Uterus (tissue), 4 donors: ENCODE measurements at places on chromosomes 3 and 15.

- no peak for DNase-seq
Observed at GRCh38 chr15:65028338-65028737, 1.1 kb downstream of the MTFMT start.

- DNase-seq: no peak
Observed at GRCh38 chr15:88630798-88631463, 7.9 kb upstream of the ISG20 start.

- no peak for DNase-seq
Observed at GRCh38 chr3:123947482-123947881, 13.5 kb downstream of the CCDC14 start.

DNA sequence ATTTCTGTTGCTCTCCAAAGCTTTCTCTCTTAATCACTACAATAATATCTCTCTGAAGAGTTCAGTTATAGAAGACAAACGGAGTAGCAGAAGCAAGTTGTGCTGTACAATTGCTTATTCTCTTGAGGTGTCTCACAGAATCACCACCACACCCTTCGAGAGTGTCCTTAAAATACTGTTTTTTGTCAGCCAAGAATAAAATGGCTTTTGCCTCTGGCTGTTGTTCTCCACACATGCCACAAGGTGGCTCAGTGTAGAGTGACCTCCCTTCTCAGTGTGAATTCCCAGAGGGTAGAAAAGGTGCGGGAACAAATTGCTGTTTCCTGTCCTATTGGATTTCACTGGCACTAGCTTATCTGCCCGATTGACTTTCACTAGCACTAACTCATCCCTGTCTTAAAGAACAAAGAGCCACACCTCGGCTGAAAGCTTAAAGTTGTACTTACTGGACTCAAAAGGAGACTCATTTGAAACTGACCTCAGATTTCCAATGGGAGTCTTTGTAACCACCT lies 134.2 kb upstream of the SATB1 start:
- no peak for DNase-seq

GRCh38 chr15:49898575-49899283 lies 220.3 kb downstream of the ATP8B4 start:
- DNase-seq: no peak

GRCh38 chr3:113158171-113158570 lies 53.2 kb upstream of the BOC start:
- DNase-seq: no peak

- DNase-seq: no peak
Observed at GRCh38 chr3:138256022-138256421, 68.9 kb downstream of the ARMC8 start.

- DNase-seq: no peak
Observed at GRCh38 chr3:197482001-197482400, 73.8 kb downstream of the BDH1 start.

DNA sequence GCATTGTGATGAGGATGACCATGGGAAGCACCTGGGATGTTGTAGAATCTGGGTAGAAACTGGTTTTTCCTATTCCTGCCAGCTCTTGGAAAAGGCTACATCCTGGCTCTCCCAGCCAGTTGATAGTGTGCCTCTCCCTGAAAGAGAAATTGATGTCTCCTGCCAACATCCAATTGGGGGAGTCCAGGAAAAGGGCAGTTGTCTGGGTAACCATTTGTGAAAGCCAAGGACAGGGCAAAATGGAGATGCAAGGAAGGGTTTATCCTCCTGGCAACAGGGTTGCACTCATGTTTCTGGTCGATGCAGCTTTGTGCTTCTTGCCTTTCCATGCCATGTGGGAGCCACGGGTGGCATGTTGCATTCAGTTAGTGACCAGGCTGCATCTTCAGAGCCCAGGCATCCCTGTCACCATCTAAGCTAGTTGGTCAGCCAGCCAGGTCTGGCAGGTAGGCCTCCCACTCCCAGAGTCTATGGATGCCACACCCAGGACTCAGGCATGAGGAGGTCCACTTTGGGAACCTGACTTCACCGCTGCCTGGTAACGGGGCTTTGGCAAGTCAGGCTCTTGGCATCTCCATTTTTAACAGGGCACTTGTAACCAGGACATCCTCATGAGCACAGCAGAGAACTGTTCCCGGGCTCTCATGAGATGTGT lies 153.5 kb downstream of the DNAJB8 start:
- DNase-seq: no peak

DNA sequence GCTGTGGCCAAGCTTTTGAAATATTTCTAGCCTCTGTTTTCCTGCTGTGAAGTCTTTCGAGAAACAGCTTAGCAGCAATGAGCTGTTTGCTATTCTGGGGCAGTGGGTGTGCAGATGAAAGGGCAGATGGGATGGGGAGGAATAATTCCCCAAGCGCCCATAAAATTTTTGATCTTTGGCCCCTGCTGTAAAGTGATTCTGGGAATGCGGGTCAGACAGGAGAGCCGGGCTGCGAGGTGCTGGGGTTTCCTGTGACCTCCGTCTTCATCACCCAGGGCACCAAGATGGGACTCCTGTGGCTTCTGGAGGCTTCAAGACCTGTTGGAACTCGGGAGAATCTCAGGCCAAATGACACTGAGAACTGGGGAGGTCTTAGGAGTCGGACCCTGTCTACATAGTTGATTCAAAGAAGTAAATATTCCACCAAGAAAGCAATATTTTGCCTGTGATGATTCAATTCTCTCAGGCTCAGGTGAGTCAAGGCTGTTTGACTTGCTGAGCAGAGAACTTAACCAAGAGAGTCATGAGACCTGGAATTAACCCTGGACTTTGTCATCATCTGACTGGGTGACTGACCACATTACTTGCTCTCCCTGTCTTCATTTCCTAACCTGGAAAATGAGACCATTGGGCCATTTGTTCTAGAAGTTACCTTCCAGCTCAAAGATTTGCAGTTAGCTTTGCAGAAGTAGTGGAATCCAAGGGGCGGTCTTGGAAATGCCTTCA lies 86.4 kb downstream of the POLR2M start:
- no peak for DNase-seq

DNA sequence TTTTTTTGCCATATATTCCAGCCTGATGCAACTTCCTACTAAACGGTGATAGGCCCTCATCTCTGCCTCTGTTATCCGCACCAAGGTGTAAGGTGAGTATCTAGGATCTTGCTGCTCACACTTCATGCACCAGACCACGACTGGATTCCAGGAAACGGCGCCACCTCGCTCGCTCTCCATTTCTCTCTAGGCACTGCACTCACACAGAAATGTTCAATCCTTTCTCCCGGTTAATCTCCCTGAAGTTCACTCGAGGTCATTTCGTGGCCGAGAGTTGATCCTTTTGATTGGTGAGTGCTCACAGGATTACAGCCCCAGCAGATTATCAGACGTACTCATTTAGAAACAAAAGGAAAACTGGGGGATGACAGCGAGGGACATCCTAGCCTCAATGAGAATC lies 28.1 kb downstream of the MCF2L2 start:
- no peak for DNase-seq

DNA sequence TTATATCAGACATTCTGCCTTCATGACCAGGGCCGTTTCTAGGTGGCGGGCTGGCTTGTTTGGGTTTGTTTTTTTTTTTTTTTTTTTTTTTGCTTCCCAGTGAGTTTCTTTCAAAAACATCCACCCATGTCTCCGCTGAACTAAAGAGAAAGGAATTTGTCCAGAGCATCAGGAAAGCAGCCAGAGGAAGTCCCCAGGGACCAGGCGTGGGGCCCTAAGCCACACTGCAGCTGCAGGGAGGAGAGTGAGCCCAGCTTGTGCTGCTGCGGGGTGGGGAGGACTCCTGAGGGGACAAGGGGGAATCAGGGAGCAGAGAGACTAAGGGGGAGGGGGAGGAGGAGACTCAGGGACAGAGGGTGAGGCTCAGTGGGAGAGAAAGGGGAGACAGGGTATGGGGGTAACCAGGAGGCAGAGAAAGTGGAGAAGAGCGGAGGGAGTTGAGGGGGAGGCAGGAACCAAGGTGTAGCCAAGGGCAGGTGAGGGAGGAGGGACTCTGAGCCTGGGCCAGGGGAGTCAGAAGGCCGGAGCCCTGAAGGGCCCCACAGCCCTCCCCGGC lies 49.5 kb downstream of the CYP11A1 start:
- DNase-seq: peak; percentile 87

DNA sequence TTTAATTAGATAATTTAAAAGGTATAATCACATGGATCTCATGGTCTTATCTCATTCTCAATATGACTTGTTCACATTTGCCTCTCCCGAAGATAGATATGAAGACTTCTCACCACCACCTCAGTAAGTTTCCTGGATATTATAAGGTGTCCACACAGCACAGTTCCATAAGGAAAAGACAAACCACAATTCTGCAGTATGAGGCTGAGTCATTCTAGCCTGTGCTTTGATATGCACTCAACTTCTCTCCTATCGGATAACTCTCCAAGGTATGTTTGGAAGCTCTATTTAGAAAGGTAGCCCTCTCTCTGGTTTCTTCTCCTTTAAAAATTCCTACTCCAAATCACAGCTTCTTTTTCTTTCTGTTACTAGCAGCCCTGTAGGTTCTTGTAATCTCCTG lies 612.8 kb downstream of the ZPLD1 start:
- DNase-seq: no peak

GRCh38 chr3:170258105-170258487 lies 35.9 kb downstream of the PRKCI start:
- no peak for DNase-seq

DNA sequence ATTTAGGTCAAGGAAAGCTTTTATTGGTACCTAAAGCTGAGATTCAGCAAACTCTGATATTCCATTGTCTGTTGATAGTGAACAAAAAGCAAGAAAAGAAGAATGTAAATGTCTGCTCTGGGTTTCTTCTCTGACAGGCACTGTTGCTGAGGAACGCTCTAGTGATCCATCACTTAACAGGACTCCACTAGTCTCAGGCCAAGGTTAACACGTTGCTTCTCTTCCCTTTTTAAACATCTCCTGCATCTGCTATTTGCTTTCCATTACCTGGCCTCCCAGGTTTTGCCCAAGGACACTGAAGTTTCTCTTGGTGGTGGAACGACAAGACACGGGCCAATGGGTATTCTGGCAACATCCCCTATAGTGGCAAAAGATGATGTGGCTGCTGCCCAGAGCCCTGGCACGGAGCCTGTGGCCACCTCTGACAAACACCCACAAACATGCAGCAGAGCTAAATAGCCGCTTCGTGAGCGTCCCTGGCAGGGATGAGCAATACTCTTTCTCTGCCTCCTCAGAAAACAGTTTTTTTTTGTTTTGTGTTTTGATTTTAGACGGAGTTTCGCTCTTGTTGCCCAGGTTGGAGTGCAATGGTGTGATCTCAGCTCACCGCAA lies 97.8 kb upstream of the AKAP13 start:
- DNase-seq: no peak

GRCh38 chr3:3127432-3128010 lies 781 bp downstream of the TRNT1 start:
- DNase-seq: no peak

DNA sequence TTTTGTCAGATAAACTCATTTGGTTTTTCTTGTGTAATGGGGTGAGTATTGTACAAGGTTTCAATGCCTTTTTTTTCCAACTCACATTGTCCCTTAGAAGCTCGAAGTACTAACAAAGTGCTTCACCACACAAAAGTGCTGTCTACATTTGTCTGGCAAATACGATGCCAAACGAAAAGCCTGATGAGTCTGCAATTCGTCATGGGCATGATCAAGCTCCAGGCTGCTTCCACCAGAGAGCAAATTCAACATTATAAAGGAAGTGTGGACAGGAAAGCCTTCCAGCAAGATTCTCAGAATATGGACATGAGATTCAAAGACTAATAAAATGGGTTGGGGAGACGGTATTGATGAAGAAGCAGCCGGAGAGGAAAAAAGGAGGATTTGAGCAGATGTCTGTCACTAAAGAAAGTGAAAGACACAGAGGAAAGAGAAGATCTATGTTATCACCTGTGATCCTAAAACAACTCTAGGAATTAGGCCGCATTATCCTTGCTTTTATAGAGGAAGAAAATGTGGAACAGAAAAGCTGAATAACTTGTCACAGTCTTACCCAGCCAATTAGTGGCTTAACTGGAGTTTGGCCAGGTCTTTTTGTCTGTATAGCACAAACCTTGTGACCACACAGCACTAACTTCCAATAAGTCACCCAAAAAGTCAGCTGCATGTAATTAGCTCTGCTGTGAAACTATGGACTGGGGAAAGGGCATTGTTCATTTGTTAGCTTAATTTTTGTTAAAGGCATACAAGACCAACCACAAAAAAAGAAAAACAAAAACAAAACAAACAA lies 494.8 kb downstream of the FHIT start:
- DNase-seq: no peak

- no peak for DNase-seq
Observed at GRCh38 chr3:136957751-136958288, at the start of gene IL20RB. TSS of gene IL20RB (plus strand) at chr3:136957983. CDS start at chr3:136958114, 131 bp downstream.

- DNase-seq: no peak
Observed at GRCh38 chr3:111080413-111080812, 8.8 kb downstream of the NECTIN3 start.

GRCh38 chr3:97699889-97700288 lies 64.7 kb upstream of the ARL6 start:
- no peak for DNase-seq

GRCh38 chr15:70142322-70143191 lies 44.8 kb upstream of the TLE3 start:
- peak; percentile 47 for DNase-seq

GRCh38 chr3:114698146-114699105 lies 404.6 kb downstream of the TIGIT start:
- DNase-seq: no peak

- DNase-seq: no peak
Observed at GRCh38 chr3:128081226-128081625, 29.0 kb downstream of the SEC61A1 start.

- no peak for DNase-seq
Observed at GRCh38 chr15:93466380-93466779, 377.4 kb upstream of the RGMA start.

- DNase-seq: no peak
Observed at GRCh38 chr3:107985496-107985895, 105.3 kb downstream of the CD47 start.

DNA sequence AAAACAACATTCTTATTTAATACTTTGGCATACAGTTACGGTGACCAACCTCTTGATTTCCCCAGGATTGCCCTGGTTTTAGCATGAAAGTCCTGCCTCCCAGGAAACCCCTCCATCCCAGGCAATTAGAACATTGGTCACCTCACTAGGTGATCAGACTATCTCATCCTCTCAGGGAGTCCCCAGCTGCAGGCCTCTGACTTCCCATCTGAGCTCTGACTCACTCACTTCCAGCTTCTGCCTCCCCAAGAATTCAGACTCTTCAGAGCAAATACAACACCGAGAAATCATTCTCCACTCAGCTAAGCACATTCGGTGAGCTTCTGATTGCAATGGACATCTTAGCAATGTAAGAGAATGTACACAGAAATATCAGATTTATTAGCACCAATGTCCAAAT lies 92.4 kb upstream of the HES1 start:
- DNase-seq: no peak

- DNase-seq: no peak
Observed at GRCh38 chr15:91678003-91678402, 175.5 kb upstream of the SLCO3A1 start.

DNA sequence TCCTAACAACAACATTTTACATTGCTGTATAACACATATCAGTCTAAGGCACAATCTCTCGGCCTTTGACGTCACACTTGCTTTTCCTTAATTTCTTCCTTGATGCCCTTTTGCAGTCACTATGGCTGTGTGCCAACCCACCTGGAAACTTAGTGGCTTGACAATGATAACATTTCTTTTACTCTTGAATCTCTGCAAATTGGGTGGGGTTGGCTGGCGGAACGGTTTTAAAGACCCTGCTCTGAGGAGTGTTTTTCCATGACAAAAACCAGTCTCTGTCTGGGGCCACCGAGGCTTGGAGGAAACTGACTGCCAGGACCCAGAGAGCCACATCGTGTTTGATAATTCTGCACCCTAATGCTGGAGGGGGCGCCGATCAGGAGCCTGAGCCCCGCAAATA lies 115.6 kb downstream of the KLF13 start:
- no peak for DNase-seq
